GOT3 (cell line): ENCODE measurements at places on chromosomes 5 and 9.

DNA sequence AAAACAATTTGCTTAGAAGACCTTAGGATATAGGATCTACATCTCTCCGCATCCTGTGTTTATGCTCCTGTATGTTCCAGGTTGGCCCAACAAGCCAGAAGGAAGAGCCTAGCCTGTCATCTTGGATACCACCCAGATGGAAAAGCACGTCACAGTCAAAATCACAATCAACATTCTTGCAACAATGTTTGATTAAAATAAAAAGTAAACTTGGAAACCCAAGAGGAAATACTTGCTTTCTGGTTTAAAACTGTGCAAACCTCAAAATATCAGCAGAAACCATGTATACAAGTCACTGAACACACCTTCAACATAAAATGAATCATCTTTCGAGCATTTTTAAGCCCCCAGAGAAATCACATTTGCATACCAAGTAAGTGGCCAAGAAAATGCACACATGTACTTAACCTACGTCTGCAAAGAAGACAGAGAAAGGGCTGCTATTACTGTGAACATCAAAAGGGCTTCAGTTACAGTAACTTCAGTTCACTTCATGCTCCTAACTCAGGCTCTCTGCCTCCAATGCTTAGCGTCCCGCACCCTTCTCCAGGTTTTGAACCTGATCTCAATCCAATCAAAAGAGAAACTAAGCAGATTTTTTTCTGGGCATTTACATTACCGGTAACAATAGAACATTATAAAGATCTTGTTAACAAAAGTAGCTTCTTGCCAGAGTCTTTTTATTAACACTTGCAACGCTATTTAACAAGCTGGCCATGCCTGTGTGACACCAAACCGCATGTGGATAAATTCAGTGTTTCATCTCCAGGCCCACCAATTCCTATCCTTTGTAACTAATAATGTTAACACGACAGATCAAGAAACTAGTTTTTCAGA, 1.3 kb downstream of the ENC1 start:
- no peak for DNase-seq

DNA sequence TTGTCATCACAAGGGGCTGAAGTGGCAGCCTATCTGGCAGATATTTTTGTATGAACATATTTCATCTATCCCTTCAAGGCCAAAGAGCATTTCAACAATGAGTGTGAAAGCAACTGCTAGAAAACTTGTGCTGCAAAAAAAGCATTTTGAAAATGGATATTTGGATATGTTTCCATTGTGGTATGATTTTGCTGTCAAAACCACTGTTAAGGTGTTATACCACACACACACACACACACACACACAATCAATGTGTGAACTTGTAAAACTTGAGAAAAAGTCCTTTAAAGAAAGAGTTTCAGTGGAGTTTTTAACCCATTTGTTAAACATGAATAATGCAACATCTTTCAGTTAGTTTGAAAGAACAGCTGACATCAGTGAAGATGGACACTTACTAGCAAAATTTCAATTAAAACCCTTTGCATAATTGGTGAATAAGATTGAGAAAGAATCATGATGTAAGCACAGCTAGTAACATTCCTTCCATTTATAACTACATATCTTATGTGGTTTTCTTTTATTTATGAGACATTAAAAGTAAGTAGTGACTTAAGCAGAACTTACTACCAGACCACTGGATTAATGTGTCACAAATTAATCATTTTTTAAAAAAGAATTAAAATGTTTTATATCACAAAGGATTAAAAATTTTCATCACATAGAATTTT, 182.6 kb upstream of the GNA14 start:
- no peak for DNase-seq

DNA sequence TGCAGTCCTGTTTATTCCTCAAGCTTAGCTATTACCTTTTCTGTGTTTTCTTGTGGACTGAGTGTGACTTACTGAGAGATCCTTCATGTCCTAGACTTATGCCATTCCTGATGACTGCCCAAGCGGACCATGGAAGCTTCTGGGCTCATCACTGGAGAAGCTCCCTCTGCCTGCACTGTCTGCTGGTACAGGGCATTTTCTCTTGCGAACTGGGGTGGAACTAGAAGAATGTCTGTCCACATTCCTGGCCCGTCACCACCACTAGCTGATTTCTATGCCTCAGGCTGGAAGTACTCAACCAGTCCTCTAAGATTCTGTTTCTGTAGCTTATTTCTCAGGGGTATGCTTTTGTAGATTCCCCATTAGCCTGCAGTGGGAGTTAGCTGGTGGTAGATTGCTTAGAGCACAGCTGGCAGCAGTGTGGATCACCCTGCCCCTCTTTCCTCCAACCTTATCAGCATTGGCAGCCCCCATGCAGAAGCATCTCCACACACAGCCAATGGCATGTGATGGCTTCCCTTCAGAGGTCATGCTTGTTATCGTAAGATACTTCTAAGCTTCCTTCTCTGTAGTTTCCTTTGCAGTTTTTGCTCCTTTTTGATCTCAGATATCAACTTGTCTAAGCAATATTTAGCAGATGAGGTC, 12.4 kb downstream of the SLC36A1 start:
- DNase-seq = no peak

DNA sequence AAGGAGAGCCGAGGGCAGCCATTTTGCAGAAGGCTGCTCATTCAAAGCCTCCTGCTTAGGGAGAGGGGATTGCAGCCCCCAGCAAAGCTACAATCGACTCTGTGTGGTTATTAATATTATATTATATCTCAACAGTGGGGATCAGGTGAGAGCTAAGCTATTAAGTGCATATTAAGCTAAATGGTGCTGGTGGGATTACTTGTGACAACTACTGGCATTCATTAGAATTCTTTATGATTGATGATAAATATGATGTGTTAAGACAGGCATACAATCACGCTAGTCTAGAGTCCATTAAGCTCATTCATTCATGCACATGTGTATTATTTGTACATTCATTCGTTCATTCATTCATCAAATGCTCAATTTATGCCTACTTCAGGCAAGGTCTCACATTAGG, 23.0 kb downstream of the COL15A1 start:
- DNase-seq = no peak

GRCh38 chr9:94081435-94081834, 2.8 kb upstream of the PTPDC1 start:
- DNase-seq = no peak

DNA sequence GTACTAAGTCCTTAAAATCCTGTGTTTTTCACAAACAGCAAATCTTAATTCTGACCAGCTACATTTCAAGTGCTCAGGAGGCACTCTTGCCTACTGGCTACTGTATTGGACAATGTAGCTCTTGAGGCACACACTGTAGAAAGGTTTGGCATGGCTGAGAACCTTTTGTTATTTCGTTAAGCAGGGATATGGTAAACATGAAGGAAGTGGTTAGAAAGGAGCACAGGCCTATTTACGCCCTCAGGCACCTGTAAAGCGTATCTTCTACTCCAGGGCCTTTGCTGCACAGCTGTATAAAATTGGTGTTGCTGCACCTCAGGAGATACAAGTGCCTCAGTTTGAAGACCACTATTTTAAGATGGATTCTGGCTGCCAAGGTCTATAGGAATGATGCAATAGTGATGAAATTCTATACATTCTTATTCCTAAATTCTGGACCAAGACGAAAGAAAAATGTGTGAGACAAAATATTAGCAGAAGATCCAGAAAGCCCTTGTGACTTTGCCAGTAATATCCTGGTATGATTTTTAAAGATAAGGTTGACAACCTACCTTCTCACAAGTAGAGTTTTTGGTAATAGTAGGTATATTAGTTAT, 9.3 kb upstream of the OTULIN start:
- DNase-seq = no peak

GRCh38 chr5:89989776-89990175, 419.8 kb downstream of the CETN3 start:
- DNase-seq = no peak

DNA sequence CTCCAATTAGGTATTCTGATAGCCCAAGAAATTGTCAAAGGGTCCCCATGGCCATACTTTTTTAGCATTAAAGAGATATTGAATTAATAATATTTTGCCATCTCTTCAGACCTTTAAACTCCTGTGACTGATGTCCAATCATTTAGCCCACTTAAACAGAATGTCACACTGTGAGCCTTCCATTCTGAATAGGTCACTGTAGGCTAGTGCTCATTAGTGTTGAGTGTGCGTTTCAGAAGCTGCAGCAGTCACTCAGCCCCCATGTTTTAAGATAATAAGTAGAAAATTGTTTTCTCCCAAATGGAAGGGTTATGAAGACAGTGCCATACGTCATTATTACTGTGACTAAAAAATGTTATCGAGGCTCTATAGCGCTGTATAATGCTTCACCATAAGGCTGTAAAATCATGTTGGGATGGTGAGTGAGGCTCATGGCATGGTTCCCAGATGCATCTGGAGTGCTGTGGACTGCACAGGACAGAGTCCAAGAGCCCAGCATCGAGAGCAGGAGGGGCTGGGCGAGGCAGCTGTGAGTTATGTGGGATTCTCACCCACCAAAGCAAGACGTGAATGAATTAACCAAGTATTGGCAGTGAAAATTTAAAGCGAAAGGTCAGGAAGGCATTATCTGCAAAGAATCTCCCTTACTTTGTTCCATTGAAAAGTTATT, 2112.9 kb upstream of the WWC1 start:
- no peak for DNase-seq

GRCh38 chr9:35114113-35114839, 1.4 kb downstream of the ATOSB start:
- peak; percentile 17 for DNase-seq

- no peak for DNase-seq
Measured at GRCh38 chr5:127634007-127634406, 14.9 kb upstream of the CTXN3 start.

DNA sequence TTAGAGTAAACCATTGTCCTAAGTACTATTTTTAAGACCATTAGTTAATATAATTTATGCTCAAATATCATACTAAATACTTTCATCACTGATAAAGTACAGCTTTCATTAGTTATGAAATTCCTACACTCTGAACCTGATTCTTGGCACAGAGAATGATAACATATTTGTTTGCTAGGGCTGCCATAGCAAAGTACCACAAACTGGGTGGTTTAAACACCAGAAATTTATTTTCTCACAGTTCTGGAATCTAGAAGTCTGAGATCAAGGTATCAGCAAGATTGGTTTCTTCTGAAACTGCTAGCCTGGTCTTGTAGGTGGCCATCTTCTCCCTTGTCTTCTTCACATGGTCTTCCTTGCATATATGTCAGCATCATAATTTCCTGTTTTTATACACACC, 608.4 kb downstream of the TLE1 start:
- DNase-seq = no peak
